ENCODE measurements at places on chromosomes 4 and X.

DNA sequence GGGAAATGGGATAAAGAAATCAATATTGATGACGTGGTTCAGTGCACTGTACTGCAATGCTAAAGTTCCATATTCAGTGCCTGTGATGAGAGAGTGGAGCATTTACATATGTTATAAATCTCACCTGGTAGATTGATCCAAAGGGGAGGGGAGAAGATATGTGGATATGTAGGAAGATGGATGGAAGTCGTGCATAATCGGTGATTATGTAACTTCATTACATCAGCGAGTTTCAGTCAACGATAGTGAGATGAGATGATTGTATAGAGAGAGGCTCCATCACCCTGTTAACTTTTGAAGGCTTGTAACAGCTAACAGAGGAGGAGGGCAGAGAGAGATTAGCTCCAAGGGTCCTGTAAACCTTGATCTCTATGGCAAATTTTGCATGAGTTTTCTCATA, 1.8 kb downstream of the IL1RAPL1 start:
- DNase-seq, result no peak

- DNase-seq, result no peak
These were observed 516.5 kb upstream of the CNKSR2 start for GRCh38 chrX:20857746-20858145.

DNA sequence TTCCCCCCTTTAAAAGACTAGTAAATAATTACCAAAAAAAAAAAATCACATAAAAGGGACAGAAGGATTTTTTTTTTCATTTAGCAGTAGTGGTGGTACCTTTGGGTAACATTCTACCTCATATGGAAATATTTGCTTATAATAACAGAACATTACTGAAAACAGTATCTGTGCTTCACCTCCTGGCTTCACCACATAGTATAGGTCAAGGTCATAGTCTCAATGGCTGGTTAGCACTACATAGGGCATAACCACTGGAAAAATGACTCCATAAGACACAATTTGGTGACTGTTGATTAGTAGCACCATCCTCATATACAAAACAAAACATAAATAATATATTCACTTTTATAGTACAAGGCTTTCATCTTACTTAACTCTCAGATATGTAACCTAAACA, 34.7 kb downstream of the MANBA start:
- no peak for DNase-seq

DNA sequence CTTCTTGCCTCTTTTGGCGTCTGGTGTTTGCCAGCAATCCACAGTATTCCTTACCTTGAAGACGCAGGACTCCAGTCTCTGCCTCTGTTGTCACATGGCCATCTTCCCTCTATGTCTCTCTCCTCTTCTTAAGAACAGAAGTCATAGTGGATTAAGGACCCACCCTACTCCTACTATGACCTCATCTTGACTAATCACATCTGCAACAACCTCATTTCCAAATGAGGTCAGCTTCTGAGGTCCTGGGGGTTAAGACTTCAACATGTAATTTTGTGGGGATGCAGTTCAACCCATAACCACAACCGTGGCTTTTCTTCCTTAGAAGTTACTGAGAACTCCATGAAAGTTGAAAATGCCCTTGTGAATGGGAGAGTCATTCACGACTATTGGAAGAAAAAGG, 23.3 kb downstream of the TLR8 start:
- DNase-seq, result no peak

DNA sequence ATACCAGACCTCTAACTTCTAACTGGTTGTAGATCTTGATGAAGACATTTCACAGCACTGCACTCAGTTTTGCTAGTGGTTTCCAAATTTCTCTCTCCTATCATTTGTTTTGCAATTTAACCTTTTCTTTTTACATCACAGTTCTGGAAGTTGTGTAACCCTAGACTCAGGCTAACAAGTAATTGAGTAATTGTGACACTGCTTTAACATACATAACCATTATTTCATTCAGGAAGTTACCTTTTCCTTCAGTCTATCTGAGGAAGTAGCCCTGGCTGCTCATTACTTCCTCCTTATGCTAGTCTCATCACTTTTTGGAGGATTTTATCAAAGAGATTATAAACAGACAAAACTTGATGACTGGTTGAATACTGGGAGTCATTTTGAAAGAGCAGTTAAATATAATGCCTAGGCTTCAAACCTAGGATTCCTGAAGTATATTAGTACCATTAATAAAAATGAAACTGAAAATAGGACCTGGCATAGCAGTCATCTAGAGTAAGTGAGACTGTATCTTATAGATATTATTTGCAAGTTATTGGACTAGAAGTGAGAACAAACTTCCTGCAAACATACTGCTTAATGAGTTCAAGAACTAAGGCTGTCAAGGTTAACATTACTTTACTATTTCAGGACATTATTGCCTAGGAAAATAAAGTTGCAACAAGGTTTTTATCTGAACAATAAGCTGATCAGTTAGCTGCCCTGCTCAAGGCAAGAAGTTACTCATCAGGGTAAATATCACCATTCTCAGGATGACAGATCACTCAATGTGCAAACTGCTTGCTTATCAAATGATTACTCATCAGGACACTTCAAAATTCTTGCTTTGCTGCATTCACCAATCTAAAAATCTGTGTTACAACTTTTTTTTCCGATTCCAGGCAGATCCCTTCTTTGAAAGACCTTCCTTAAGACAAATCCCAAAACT, 25.6 kb upstream of the TEX13C start:
- DNase-seq, result no peak

DNA sequence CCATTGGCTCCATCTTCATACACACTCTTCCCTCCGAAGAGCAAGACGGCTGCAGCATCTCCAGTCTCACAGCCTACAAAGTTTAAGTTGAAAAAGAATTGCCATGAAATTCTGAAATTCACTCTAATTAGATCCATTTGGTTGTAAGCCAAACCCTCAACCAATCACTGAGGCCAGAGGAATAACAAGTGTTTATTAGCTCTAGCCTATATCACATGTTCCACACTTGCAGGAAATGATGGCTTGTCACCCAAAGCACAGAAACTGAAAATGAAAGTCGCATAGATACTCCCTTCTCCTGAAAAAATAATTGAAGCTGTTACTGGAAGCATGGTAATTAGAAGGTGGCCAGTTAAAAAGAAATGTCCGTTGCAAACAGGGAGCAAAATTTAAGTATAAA, 1071.8 kb downstream of the CCSER1 start:
- no peak for DNase-seq

- no peak for DNase-seq
These were observed 96.5 kb downstream of the GATB start for GRCh38 chr4:151664289-151664688.

GRCh38 chrX:130531066-130531465, 129.3 kb downstream of the RBMX2 start:
- no peak for DNase-seq

DNA sequence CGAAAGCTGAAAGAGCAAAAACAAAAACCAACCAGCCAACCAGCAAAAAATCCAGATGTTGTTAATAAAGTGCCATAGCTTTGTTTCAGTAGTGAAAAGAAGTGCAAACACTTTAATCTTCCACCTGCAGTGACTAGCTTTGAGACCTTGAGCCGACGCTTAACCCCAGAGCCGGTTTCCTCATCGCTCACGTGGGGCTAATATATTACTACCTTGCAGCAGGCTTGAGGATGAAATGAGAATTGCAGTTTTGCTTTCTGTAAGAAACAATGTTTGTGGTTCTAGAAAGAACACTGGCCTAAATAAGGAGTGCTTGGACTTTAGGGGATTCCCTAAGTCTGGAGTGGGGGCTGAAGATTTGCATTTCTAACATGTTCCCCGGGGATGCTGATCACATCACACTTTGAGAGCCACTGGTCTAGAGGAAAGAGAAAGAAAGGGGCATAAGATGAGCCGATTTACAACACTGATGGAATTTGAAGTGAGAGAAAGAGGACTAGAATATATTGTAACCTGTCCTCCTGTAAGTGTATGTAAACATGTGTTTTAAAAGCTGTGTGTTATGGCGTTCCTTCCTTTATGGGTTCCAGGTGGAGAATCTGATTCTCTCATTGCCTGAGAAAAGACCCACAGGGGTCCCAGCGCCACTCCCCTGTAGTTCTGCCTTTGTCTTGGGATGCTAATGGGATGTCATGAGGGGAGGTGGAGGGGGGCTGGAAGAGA, 1.4 kb downstream of the FGF2 start:
- DNase-seq, result peak; percentile 38

- DNase-seq, result no peak
These were observed 10.5 kb upstream of the ADD1 start for GRCh38 chr4:2832981-2833670.

DNA sequence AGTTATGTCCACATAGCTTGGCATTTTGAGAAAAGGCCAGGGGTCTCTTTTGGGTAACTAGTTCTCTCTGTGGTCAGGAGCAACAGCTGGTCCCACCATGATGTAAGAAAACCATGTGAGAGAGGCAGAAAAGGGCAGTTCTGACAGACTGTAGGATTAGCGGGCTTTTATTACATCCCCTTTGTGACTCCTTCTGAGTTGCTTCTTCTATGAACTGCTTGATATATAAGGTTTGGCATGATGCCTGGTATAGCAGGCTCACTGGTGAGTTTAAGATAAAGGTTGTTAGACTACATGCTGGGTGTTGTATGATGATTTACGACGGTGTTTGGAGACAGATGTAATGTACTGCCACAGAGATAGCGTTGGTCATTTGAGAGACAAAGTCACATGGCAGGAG, 2308.1 kb upstream of the AGA start:
- no peak for DNase-seq

DNA sequence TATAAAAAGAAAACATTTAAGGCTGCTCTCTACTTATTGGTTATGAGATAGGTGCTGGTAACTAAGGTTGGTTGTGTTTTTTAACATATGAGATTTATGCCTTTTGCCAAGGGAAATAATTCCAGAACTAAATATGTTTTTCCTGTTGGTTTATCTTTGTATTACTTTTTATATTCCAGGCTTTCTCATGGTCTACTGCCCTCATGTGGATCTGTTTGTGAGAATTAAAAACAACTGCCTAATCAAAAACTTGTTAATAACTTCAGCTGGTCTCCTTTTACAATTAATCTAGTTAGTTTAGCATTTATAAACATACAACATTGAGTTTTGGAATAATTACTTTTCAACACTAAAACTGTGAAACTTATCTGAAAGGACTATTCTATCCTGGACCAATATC, 1208.3 kb downstream of the ADGRL3 start:
- DNase-seq, result no peak

DNA sequence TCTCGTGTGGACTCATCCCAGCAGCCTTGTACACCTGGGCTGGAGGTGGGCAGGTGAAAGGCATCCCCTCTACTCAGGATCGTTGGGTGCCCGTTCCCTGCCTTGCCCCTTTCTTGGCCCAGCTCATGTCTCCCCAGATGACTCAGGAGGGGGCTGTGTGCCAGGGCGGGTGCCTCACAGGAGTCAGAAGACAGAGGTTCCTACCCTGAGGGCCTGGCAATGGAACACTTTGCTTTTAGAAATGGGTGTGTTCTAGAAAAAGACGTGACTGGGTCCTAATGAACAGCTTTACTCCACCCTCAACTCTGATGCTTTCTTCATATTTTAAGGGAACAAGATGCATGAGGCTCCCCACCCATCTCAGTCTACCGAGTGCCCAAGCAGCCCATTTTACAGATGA, 22.5 kb upstream of the TRIM2 start:
- no peak for DNase-seq

- no peak for DNase-seq
These were observed 80.6 kb downstream of the MFAP3L start for GRCh38 chr4:169945636-169946035.

GRCh38 chr4:2754848-2755819, 1.0 kb downstream of the TNIP2 start:
- no peak for DNase-seq

GRCh38 chr4:165351359-165352130, 24.1 kb downstream of the MSMO1 start:
- DNase-seq, result no peak

GRCh38 chr4:155966731-155967395, 13.2 kb upstream of the CTSO start:
- no peak for DNase-seq

DNA sequence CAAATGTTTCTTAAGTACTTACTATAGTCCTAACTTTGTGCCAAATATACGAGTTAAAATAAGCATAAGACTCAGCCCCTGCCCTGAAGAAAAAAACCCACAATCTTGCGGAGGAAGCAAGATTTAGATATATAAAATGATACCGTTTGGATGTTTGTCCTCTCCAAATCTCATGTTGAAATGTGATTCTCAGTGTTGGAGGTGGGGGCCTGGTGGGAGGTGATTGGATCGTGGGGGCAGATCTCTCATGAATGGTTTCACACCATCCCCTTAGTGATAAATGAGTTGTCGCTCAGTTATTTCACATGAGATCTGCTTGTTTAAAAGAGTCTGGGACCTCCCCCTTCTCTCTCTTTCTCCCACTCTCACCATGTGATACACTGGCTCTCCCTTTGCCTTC, 28.7 kb downstream of the EFHC2 start:
- DNase-seq, result no peak

- no peak for DNase-seq
These were observed 552 bp upstream of the NAA10 start for GRCh38 chrX:153935326-153935851.

Measured in CD4-positive, alpha-beta memory T cell (primary cell).